Stimulated activated CD4-positive, alpha-beta T cell treated with anti-CD3 and anti-CD28 coated beads, Interleukin-4, amount 100 ng/mL, for 24 hours (primary cell): ENCODE measurements at places on chromosomes 1 and 21.

DNA sequence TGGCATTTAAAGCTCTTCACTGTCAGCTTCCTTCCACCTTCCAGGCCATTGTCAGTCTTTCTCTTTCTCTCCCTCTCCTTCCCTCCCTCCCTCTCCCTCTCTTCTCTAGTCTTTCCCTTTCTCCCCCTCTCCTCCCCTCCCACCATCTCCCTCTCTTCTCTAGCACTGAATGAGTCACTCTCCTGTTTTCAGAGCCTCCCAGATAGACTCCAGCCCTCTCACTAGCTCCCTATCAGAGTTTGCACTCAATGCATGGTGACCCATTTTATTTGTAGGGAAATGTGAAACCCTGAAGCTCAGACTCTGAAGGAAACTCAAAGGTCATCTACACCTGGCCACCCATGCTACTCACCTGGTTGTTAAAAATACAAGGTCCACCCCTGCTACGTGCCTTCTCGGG, 4.4 kb upstream of the MATN1 start:
- no peak for DNase-seq

- DNase-seq = no peak
These were observed 226.7 kb downstream of the KCNT2 start for GRCh38 chr1:196381544-196381943.

- no peak for DNase-seq
These were observed 857 bp downstream of the GPX7 start for GRCh38 chr1:52602856-52603600.

GRCh38 chr1:246678816-246679793, 45.1 kb upstream of the SCCPDH start:
- DNase-seq = no peak

DNA sequence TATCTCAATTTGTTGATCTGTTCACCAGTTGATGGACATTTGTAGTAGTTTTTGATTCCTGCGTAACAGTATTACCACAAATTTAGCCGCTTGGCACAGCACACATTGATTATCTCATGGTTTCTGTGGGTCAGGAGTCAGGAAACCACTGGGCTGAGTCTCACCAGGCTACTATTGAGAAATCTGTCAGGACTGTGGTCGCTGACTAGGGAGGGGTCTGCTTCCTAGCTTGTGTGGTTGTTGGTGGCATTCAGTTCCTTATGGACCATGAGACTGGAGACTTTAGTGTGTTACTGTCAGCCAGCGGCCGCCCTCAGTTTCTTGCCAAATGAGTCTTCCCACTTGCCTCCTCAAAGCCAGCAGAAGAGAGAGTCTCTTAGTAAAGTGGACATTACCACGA, 9.8 kb downstream of the PEX14 start:
- DNase-seq = no peak

GRCh38 chr1:109556563-109556962, 8.1 kb downstream of the GNAI3 start:
- no peak for DNase-seq

DNA sequence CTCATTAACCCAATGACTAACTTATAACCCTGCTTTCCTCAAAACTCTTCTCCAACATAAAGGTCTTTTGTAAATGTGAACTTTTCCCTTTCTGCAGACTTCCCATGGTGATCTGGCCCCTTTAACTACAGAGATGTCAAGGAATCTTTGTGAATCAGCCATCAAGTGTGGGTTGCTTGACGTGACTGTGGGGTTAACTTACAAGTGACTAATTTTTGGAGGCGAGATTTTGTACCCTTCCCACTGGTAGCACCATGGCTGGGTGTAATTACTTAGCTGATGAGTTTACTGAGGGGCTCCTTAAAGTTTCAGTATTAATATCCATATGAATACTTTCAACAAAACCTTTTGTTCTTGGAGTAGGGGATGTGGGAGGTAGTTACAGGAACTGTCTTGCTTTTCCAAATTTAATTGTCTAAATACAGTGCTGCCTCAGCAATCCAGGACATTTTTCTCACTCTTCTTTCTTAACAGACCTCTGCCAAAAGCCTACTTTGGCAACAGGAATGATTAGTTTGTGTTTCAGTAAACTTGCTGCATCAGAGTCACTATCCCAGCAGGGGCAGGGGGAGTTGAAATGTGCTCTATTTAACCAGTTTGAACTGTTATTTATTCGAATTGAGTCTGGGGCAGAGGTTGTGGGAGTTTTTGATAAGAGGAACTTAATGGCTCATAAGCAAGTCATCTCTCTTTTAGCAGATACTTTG, 217.3 kb upstream of the FGGY start:
- DNase-seq = no peak

DNA sequence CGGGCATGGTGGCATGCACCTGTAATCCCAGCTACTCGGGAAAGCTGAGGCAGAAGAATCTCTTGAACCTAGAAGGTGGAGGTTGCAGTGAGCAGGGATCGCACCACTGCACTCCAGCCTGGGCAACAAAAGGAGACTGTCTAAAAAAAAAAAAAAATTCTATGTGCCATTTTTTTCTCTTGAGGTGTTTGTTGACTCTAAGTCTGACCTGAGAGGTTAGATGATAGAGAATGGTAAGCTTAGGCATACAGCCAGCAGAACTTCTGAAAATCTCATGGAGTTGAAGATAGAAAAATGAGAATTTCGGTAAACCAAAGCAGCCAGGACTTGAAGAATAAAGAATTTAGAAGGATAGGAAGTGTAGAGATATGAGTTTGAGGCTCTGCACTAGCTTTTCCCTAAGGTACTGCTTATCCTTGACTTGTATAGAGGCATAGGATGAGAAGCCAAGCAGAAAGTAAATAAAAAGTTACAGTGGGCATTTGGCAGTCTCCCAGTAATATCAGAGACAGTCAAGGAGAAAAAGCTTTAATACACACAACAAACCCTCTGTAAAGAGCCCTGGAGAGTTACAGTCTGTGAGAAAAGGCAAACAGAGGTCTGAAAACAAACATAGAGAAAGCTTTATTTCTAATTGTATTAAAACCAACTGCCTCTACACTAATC, 24.3 kb downstream of the F13B start:
- no peak for DNase-seq

GRCh38 chr1:11062965-11063401, 3.2 kb upstream of the SRM start:
- peak; percentile 43 for DNase-seq

- DNase-seq = no peak
These were observed 56.9 kb downstream of the ADAMTS5 start for GRCh38 chr21:26909972-26910371.

DNA sequence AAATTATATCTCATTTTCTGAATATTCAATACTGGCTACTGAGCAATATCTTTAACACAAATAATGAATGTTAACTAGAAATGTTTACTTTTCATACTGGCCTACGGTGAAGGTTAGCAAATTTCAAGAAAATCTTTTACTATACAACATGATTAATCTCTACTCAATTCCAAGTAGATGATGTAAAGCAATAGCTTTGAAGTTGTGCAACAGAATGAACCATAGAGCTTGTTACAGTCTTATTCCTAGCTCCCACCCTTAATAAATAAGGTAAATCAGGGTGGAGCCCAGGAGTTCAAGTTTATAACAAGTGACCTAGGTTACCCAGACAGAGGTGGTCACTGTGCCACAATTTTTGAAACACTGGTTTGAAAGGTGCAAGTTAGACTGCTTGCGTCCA, 1678.1 kb downstream of the KCNT2 start:
- no peak for DNase-seq

DNA sequence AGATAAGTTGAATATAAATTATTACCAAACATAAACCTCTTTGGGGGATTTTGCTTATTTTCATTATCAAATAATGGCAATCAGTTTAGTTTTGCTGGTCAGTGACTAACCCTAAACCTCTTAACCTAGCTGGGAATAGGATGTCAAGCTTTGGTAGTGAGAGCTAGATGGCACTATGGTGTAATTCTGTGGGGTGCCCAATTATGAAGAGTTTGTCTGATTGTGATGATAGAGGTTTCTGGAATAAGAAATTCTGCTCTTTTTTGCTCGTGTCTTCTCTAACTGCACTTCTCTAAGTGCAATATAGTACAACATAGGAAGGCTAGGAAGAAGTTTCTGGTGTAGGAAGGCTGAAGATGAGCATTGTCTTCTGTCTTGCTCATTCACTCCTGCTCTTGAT, 59.8 kb downstream of the XCL1 start:
- DNase-seq = no peak

DNA sequence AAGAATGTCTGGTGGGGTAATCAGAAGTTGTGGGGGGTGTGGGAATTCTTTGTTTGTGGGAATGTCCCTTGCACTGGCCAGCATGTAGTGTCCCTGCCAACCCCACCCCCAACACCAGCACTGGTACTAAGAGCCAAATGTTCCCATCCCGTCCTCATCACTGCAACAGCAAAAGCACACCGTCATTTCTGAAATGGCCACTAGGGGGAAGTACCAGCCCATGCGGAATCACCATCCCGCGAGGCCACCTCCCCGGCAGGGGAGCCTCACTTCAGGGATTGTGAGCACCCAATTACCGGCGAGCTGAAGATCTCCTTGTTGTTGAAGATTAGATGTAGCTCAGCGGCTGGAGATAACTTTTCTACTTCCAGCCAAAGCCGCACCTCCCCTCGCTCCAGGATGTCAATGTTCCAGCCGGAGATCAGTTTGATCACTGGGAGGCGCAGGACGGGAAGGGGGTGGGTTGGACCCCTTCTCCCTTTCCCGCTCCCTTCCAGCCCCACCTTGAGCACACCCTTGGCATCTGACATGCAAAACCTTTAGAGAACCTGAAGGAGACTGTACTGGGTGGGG, 41.0 kb downstream of the MYOM3 start:
- peak; percentile 81 for DNase-seq

DNA sequence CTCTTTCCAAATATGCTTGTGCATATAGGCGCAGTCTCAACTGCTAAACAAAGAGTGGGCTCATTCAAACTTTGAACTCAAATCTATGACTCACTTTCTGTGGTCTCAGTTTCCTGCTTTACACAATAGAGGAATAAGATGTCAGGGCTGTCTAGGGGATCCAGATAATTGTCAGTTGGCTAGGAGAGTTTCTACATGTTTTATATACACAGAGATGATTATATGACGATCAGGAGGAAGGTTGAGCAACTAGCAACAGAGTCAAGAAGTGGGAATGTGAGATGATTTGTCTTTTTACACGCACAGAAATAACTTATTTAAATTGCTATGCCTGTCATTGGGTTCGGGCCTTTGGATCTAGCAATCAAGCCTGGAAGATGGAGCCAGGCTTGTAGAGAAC, 299.4 kb upstream of the LYPLAL1 start:
- no peak for DNase-seq

DNA sequence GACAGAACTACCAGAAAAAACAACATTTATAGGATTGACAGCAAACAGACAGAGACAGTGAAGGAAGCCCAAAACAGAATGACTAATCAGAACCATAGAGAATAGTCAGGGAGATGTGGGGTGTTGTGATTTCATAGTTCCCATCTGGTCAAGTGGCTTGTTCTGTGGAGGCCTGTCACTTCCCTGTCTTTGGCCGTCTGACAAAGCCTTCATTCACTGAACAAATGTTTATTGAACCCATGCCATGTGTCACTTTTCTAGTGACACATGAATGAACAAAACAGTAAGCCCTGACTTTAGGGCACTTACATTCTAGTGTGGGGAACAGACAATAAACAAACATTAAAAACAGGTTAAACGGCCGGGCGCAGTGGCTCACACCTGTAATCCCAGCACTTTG, 3.2 kb upstream of the SRRM1 start:
- DNase-seq = no peak

DNA sequence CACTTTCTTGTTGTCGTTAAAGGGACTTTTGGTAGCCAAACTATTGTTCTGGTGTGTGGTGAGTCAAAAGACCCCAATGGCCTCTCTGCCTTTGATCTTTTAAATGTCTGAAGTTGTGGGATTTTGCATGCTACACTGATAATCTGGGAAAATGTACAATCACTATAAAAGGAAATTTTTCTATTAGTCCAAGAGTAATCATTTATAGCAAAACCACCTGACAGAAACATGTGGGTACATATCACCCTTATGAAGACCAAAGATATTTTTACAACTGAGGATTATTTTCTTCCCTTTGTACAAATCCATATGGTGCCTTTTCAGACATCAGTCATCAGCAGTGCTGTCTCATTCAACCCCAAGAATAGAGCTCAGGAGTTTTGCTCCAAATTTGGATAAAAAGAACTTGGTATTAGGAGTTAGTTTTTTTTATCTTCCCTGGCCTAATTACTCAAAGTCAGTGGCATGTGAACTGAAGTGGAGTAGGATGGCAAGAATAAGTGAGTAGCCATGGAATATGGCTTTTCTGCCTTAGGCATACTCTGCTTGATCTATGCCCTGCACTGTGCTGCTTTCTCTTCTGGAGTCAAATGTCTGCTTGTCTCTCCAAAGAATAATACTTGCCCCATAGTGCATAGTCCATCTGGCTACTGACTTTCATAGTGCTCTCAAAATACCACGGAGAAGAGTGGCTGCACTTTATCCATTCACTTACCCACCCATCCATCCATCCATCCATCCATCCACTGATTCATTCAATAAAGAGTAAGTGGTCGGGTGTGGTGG, 13.5 kb downstream of the GREM2 start:
- DNase-seq = no peak

GRCh38 chr1:158248118-158248517, 6.1 kb upstream of the CD1A start:
- DNase-seq = peak; percentile 10

DNA sequence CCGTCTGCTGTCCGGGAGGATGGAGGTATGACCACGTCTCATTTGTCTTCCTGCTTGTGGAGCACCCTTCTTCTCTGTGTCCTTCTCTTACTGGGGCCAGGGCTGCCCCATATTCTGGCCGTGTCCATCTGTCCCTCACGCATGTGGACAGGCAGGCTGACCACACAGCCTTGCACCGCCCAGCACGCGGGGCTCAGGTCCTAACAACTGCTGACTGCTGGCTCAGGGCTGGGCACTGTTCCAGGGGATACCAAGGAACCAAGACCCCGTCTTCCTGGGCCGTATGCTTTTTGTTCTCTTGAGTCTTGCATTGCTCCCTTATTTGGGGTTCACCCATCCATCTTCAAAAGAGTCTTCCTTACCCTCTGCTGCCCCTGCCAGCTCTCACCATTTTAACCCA, 17.5 kb upstream of the SPSB1 start:
- DNase-seq = no peak
